Tibial nerve (tissue), 4 donors: ENCODE measurements at places on chromosomes 2 and 18. TPM values are rescaled to one million over a fixed set of nuclear protein-coding genes. Genes with fewer than 3 reads are reported as not detected.

The C2orf66 gene
- not detected for total RNA-seq

The NFU1 gene
- total RNA-seq = 48.1 TPM

The TNFAIP6 gene
- 6.7 TPM for total RNA-seq

- H3K27ac ChIP-seq = no peak overlapping the region
- no peaks in the 10 kb centered on the region for H3K36me3 ChIP-seq
- H3K4me1 ChIP-seq = peaks cover 5% of the 10 kb centered on the region
- H3K27me3 ChIP-seq = no peaks in the 10 kb centered on the region
- H3K4me3 ChIP-seq = no peak overlapping the region
Measured at GRCh38 chr2:233849607-233850271, 4.6 kb downstream of the HJURP start.

GRCh38 chr2:116094196-116094595, 1651.8 kb downstream of the DPP10 start:
- H3K27ac ChIP-seq = no peak overlapping the region
- no peak for DNase-seq
- H3K27me3 ChIP-seq = no peaks in the 10 kb centered on the region
- H3K4me1 ChIP-seq = no peaks in the 10 kb centered on the region
- H3K36me3 ChIP-seq = no peaks in the 10 kb centered on the region

DNA sequence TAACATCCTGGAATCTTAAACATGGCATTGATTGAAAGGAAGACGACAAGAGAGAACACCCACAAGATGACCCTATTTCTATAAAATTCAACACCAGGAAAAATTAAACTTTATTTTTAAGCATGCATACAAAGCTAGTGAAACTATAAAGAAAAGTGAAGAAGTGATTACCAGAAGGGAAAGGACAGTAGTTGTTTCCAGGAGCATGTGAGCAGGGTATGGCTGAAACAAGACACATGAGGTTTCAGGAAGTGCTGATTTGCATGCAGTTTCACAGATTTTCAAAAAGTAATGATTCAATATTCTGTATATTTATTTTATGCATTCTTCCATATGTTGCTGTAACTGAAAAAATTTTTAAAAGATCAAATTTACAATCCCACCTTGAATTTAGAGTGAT, 24.6 kb upstream of the DAW1 start:
- no peaks in the 10 kb centered on the region for H3K36me3 ChIP-seq
- DNase-seq = no peak
- no peaks in the 10 kb centered on the region for H3K27me3 ChIP-seq
- no peaks in the 10 kb centered on the region for H3K4me1 ChIP-seq
